Aorta (tissue), 5 donors: ENCODE measurements at places on chromosomes 6 and 20. TPM values are rescaled to one million over a fixed set of nuclear protein-coding genes. Genes with fewer than 3 reads are reported as not detected.

KIF3B gene
- total RNA-seq = 28.0 TPM

- no peak for DNase-seq
Measured at GRCh38 chr6:132320007-132320406, 81.3 kb downstream of the MOXD1 start.

CST7 gene
- 4.6 TPM for total RNA-seq

DNA sequence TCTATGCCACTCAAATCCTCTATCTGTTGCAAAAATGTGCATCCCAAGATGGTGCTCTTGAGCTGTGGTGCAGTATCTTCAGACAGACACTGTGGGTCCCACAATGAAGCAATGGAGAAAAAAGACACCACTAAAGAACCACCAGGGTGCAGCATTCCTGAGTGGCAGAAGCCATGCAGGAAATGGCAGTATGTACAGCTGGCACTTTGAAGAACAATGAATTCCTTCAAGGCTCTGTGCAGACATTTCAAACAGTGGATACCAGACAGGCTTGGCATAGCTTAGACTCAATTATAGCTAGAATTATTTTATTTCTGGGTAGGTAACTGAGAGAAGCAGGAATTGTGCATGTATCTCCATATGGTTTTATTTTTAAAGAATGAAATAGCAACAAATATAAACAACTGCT, 24.0 kb upstream of the HDAC2 start:
- no peak for DNase-seq

DNA sequence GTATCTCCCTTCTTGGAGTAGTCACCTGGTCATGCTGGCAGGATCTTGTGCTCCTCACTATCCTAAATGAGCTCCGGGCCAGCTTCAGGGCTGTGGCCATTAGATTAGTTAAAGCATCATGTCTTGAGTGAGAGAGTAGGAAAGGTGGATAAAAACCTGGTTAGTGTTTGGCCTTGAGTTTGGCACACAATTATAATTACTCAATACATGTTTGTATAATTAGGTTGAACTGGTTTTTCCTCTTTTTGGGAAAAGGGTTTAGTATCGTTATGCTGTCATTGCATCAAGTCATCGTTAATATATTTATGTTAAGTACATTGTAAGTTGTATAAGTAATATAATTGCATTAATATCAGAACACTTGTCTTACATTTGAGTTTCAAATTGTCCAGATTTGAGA, 126.3 kb downstream of the CDKAL1 start:
- DNase-seq = no peak

RRAGD gene
- total RNA-seq = 16.2 TPM

GRCh38 chr6:156957931-156958547, 180.9 kb downstream of the ARID1B start:
- no peak for DNase-seq

SUMO4 gene
- 2.9 TPM for total RNA-seq

TXLNB gene
- total RNA-seq = 1.5 TPM

OPN5 gene
- total RNA-seq = not detected

NKAIN2 gene
- 1.9 TPM for total RNA-seq

DNA sequence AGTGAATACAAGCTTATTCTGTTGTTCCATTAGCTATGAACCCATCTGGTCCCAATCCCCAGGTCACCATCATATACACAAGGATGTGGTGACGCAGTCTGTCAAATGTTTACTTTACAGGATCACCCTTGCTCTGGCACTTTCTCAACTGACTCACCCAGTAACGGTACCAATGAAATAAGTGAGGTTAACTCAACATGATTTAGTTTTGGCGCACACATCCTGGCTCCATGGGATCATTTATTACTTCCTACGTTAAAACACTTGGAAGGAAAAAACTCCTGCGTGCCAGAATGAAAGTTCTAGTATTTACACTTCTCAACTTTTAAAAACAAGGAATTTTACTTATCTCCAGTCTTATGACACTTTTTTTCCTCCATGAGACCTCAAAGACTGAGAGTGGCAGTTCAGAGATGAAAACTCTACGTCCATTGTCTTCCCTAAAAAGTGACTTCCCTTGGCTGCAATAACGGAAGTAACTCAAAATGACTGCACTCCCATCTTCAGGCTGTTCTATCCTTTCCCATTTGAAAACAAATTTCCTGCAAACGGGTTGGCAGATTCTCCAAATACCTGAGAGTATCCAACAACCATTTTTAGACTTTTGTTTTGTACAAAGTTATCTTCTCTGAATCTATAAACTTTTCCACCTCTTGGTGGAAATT, 15.9 kb downstream of the AGPAT4 start:
- DNase-seq = no peak

ARG1 gene
- total RNA-seq = 0.87 TPM
